ENCODE measurements at places on chromosomes 7 and 10.

- no peak for DNase-seq
Observed at GRCh38 chr10:16832351-16833080, 15.3 kb upstream of the RSU1 start.

GRCh38 chr7:2758673-2759616, 70.9 kb downstream of the AMZ1 start:
- DNase-seq, result no peak

- DNase-seq, result no peak
Observed at GRCh38 chr10:101355072-101355706, 1.2 kb downstream of the BTRC start.

DNA sequence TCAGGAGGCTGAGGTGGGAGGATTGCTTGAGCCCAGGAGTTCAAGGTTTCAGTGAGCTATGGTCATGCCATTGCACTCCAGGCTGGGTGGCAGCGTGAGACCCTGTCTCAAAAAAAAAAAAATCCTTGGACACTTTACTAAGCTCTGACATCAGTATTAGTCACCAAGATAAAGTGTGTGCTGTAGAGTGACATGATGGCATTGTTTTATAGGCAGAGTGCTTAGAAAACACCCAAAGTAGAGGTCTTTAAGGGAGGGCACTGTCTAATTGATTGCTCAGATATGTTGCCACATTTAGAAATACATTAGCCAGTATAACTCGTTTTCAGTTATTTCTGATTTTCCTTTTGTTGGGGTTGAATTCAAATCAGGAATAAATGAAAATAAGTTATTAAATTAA, 235.9 kb downstream of the REEP3 start:
- DNase-seq, result no peak

DNA sequence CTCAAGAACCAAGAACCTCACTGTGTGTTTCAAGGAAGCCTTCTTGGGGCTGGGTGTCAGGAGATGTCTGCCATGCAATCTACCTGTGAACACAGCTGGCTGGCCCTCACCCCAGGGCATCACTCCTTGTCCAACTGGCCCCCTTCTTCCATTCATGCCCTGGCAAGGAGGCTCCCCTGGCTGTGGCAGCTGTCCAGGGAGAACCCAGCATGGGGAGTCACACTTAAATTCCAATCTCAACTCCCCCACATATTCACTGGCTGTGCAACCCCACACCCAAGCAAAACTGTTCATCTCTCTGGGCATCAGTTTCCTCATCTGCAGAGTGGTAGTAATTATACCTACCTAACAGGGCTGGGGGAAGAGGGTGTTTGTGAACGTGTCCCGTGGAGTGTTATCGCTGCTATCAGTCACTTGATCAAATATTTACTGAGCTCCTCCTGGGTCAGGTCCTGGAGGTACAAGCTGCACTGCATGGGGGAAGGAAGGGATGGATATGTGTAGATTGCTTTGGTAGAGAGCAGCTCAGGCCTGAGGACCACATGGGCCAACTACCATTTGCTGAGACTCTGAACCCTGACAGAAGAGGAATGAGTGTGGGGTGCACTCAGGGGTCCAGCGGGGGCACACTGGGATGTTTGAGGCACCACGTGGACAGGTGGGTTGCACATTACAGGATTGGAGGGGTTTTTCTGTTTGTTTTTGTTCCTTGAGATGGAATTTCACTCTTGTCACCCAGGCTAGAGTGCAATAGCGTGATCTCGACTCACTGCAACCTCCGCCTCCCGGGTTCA, 2.1 kb upstream of the GPRIN2 start:
- no peak for DNase-seq

DNA sequence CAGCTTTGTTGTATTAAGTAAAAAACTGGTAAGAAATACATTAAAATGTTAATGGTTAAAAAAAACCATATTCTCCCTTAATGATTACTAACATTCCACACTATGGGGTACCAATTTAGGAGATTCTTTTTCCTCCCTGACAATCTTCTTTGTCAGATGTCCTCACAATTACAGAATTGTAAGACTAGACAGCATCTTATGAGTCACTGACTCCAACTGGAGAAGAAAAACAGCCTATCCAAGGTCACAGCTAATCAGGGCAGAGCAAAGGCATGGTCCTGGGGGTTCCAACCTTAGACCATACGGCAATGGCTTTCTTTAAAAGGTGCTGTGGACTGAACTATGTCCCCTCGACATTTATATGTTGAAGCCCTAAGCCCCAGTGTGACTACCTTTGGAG, 127.6 kb downstream of the DLG5 start:
- no peak for DNase-seq

DNA sequence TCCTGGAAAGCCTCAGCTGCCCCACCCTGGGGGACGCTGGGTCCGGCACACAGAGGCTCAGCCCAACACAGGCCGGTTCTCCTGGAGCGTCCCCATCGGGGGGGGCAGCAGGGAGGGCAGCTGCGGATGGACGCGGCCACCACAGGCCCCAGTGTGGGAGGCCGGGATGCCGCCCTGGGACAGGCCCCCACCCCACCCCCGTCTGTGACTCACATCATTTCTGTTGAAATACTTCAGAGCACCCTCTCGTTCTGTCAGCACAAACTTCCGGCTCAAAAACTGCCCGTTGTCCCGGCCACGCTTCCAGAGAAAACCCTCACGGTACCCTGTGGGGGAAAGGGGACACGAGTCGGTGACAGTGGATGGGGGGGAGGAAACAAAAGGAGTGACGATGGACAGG, 28.5 kb downstream of the GET4 start:
- DNase-seq, result no peak

DNA sequence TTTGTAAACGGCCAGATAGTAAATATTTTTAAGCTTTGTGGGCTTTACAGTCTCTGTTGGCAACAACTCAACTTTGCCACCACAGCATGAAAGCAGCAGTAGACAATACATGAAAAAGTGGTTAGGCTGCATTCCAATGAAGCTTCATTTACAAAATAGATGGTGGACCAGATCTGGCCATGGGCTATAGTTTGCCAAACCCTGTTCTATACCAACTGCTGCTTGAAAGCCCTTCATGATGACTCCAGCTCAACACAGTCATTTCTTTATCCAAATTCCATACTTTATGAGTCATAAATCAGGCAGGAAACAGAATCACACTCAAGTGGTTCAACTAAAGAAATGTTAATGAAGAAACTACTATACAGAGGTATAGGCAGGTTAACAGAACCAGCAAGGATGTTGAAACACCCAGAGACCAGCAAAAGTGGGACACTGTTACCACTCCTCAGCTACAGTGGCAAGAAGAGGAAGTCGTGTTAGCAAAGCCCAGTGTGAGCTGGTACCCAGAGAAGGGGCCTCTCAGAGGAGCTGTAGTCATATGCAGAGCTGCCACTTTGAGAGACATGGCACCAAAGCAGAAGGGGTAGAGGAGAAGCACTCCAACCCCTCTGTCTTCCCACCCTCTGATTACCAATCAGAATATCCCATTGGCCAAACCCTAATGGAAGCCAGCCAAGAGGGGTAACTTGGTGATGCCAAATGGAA, 72.5 kb downstream of the PRLHR start:
- DNase-seq, result no peak

DNA sequence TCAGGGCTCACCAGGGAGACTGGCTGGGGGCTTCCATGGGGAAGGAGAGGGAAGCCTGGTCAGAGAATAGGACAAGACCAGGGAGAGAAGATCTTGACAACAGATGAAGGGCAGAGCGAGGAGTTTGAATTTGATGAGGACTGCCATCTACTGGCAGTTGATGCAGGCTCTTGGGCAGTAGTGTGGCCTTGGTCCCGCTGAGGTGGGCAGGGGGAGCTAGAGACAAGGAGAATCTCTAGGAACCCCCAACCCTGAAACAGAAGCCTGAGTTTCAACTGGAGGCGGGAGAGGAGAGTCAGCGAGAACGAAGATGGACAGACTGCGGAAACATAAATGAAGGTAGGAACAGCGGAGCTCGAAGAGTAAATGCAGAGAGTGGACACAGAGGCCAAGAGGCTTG, 81.0 kb downstream of the PPP1R3C start:
- DNase-seq, result peak; percentile 64

GRCh38 chr7:31488562-31489203, 25.2 kb upstream of the ITPRID1 start:
- peak; percentile 74 for DNase-seq

GRCh38 chr10:42991442-42992098, 85.3 kb upstream of the RET start:
- peak; percentile 45 for DNase-seq

GRCh38 chr7:120060875-120061274, 212.1 kb upstream of the KCND2 start:
- DNase-seq, result no peak

GRCh38 chr7:55120501-55121198, 101.8 kb downstream of the EGFR start:
- peak; percentile 88 for DNase-seq

DNA sequence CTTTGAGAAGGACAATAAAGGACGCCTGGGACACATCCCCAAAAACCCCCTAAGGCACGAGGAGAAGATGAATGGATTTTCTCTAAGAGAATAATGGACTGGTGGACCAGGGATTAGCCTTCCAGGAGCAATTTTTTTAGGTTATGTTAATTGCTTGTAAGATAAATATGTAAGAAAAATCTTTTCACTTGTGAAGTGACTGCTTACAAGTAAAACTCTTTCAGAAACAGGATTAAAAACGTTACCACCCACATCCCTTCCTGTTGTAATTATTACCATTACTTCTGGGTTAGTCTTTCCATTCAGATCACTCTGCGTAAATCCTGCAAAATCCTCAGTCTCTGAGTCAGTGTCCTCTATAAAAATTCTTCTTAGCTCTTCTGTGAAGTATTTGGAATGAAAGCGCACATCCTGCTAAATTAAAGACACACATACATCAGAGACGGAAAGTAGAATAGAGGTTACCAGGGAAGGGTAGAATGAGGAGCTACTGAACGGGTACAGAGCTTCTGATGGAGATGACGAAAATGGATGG, 34.3 kb downstream of the CDCA7L start:
- DNase-seq, result no peak

DNA sequence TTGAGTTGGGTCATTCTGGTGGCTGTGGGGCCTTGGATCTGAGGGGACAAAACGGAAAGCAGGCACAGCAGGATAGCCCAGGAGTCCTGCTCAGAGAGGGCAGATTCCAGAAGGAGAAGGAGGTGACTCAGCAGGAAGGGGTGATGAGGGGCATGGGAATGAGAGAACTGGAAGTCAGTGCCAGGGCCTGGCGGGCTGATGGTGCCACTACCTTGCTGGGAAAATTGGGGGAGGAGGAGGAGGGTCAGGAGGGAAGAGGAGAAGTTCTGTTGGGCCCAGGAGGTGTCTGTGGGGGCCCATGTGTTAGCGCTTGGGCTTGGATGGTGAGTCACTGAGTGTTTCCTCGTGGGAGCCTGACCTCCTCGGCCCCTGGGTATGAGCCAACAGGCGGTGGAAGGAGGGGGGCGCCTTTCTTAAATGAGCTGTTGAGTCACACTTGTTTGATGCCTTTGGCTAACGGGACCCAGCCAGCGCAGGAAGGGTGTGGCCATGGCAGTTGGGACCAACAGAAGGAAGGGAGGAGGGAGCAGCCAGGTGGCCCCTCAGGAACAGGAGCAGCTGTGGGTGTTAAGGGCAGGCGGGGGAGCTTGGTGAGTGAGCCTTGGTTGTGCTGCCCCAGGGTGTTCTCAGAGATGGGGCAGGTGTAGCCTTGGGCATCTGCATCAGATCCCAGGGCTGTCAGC, 130.0 kb upstream of the BTBD16 start:
- DNase-seq, result peak; percentile 93

GRCh38 chr7:152902054-152902453, 142.5 kb downstream of the ACTR3B start:
- DNase-seq, result no peak

DNA sequence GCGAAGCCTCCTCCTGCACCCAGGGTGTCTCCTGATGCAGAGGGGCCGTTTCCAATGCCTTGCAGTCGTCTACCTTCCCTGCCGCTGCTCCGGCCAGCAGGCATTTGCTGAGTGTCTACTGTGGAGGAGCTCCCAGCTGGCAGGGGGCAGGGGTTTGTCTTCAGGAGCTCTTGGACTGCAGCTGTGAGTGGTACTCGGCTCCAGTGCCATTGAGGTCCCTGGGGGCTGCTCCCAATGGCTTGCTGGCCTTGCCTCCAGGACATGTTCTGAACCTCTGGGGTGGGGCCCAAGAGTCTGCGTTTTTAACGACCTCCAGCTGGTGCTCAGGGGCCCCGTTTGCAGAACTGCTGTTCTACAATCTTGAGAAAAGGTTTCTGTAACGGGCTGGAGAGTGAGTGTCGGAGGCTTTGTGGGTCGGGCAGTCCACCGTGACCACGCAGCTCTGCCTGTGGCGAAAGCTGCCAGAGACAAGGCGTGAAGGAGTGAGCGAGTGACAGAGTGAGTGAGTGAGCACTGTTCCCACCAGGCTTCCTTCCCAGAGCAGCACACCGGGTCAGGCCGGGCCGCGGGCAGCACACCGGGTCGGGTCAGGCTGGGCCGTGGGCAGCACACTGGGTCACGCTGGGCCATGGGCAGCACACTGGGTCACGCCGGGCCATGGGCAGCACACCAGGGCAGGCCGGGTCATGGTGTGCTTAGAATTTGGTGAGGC, 520.2 kb downstream of the PTPRN2 start:
- DNase-seq, result no peak

- DNase-seq, result no peak
Observed at GRCh38 chr7:118079369-118079768, 104.6 kb upstream of the LSM8 start.

DNA sequence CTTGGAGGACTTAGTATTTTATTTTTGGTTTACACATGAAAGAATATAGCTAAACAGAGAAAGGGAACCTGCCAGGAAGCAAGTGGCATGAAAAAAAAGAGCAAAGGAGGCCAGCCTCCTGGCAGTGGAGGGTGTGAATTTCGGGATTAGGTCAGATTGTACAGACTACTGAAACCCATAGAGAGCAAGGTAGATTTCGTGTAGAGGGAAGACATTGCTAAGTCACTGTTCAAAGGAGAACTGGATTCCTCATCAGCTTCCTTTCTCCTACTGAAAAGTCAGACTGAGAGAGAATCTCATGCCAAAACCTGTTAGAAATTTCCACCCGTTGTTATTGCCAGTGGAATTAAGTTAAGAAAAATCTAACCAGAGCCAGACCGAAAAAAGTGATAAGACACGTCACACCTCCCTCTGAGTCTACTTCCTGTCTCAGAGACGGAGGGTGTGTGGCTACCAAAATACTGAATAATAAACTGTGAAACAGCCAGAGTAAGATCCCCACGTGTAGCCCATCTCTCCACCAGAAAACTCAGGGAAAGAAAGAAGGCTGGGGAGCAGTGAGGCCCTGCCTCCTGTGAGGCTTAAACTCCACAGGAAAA, 118.8 kb downstream of the SKIDA1 start:
- no peak for DNase-seq

DNA sequence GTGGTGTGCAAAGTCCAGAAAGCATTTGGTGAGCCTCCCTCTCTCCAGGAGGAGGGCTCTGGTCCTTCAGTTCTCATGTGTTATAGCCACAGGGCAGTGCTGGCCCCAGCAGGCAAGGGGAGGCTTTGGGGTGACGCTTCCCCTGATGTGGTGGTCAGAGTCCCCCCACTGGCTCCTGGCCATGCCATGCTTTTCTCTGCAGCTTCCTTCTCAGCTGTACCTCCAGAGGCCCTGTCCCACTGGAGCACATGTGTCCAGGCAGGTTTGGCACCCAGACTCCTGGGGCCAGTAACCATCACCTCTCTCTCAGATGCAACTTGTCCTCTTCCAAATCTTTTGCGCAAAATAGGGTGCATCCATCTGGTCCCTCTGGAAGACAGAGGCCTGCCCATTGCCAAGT, 233.0 kb upstream of the ZNF32 start:
- DNase-seq, result no peak
